ENCODE measurements at places on chromosomes 2 and 18.

- H3K27ac ChIP-seq, result no peak overlapping the region
- no peak for DNase-seq
- H3K4me1 ChIP-seq, result no peaks in the 10 kb centered on the region
- H3K4me3 ChIP-seq, result no peak overlapping the region
- H3K27me3 ChIP-seq, result no peaks in the 10 kb centered on the region
- H3K36me3 ChIP-seq, result no peaks in the 10 kb centered on the region
Observed at GRCh38 chr18:27942706-27943105, 234.2 kb downstream of the CDH2 start.

GRCh38 chr2:209368406-209368805 is 55.4 kb upstream of the MAP2 start:
- no peaks in the 10 kb centered on the region for H3K36me3 ChIP-seq
- no peak overlapping the region for H3K4me3 ChIP-seq
- DNase-seq, result no peak
- H3K27ac ChIP-seq, result no peak overlapping the region
- no peaks in the 10 kb centered on the region for H3K27me3 ChIP-seq

GRCh38 chr2:69902213-69902922 is 8.6 kb downstream of the SNRNP27 start:
- no peak overlapping the region for H3K4me3 ChIP-seq
- DNase-seq, result no peak
- H3K27me3 ChIP-seq, result no peaks in the 10 kb centered on the region
- H3K27ac ChIP-seq, result peak overlapping the region; percentile 70

DNA sequence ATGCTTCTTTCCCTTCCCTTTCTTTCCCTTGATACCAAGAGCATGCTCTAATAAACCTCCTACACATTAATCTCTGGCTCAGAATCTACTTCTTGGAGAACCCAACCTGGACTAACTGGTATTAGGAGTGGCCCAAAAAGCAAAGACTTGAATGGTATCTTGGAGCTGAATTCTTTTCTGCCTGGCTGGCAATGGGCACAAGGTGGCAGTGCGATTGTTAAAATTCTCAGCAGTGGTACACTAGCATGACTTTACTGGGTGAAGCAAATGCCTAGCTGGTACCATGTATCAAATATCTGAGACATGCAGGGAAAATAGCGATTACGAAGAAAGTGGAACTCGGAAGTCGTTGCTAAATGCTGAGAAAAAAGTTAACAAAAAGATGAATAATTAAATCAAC is 376.1 kb downstream of the XIRP2 start:
- no peak overlapping the region for H3K27ac ChIP-seq
- no peaks in the 10 kb centered on the region for H3K27me3 ChIP-seq
- no peaks in the 10 kb centered on the region for H3K36me3 ChIP-seq
- no peaks in the 10 kb centered on the region for H3K4me1 ChIP-seq
- DNase-seq, result no peak

GRCh38 chr2:206727287-206727686 is 9.1 kb upstream of the DYTN start:
- no peak for DNase-seq
- H3K36me3 ChIP-seq, result no peaks in the 10 kb centered on the region
- H3K4me3 ChIP-seq, result no peak overlapping the region
- no peaks in the 10 kb centered on the region for H3K4me1 ChIP-seq
- no peaks in the 10 kb centered on the region for H3K27me3 ChIP-seq

- H3K4me3 ChIP-seq, result no peak overlapping the region
- DNase-seq, result no peak
Observed at GRCh38 chr2:12120281-12121150, 374.1 kb downstream of the LPIN1 start.

- H3K4me3 ChIP-seq, result peak overlapping the region; percentile 31
- H3K27ac ChIP-seq, result peak overlapping the region; percentile 100
- H3K36me3 ChIP-seq, result no peaks in the 10 kb centered on the region
- peak; percentile 97 for DNase-seq
- H3K4me1 ChIP-seq, result peaks cover 93% of the 10 kb centered on the region
- H3K27me3 ChIP-seq, result no peaks in the 10 kb centered on the region
Observed at GRCh38 chr2:218286570-218287459, 5.5 kb downstream of the TMBIM1 start.

GRCh38 chr2:15916336-15916735 is 24.0 kb upstream of the MYCN start:
- no peaks in the 10 kb centered on the region for H3K27me3 ChIP-seq
- H3K36me3 ChIP-seq, result no peaks in the 10 kb centered on the region
- no peak overlapping the region for H3K27ac ChIP-seq
- DNase-seq, result no peak
- peaks cover 13% of the 10 kb centered on the region for H3K4me1 ChIP-seq

GRCh38 chr2:219467736-219468075 is 31.0 kb upstream of the GMPPA start:
- no peaks in the 10 kb centered on the region for H3K27me3 ChIP-seq
- H3K27ac ChIP-seq, result no peak overlapping the region
- no peaks in the 10 kb centered on the region for H3K36me3 ChIP-seq
- DNase-seq, result no peak

- H3K4me3 ChIP-seq, result no peak overlapping the region
- H3K27me3 ChIP-seq, result no peaks in the 10 kb centered on the region
- no peak overlapping the region for H3K27ac ChIP-seq
Observed at GRCh38 chr2:214135966-214136365, 274.9 kb upstream of the VWC2L start.

- no peak overlapping the region for H3K27ac ChIP-seq
- no peaks in the 10 kb centered on the region for H3K4me1 ChIP-seq
- H3K4me3 ChIP-seq, result no peak overlapping the region
- H3K27me3 ChIP-seq, result no peaks in the 10 kb centered on the region
- H3K36me3 ChIP-seq, result no peaks in the 10 kb centered on the region
Observed at GRCh38 chr2:106338043-106338442, 130.2 kb downstream of the RGPD3 start.

DNA sequence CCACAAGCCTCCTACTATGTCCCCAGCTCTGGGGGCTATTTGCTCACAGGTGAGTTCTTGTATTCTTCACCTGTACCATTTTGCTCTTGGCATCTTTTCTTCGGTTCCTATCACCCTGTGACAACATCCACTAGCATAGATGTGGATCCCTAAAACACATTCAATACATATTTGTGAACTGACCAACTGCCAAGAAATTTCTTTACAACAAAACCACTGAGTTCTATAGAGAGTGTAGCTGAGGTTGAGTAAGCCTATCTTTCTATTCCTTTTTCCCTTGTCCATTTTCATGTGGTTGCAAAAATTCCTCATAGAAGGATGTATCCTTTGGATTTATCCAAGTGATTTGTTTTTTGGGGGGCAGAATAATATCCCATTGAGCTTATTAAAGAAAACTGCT is 192.7 kb upstream of the ITGA4 start:
- H3K4me1 ChIP-seq, result no peaks in the 10 kb centered on the region
- no peak overlapping the region for H3K4me3 ChIP-seq
- H3K36me3 ChIP-seq, result no peaks in the 10 kb centered on the region
- H3K27me3 ChIP-seq, result no peaks in the 10 kb centered on the region
- no peak for DNase-seq

DNA sequence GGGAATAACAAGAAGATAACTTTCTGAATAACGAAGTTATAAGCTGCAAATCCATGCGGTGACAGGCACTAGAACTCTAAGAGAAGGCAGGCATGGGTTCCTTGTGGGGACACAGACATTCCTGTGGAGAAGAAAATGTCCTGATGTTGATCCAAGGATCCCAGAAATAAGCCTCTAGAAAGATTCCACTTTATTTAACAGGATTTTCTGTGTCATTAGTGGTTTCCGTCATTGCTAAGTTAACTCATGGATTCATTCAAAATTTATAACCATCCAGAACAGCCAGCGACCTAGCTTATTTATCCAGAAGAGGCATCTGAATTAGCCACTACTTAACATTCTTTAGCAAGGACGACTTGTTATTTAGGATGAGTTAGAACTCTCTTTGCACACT is 10.0 kb upstream of the CD302 start:
- H3K27me3 ChIP-seq, result no peaks in the 10 kb centered on the region
- no peak for DNase-seq
- no peaks in the 10 kb centered on the region for H3K36me3 ChIP-seq

DNA sequence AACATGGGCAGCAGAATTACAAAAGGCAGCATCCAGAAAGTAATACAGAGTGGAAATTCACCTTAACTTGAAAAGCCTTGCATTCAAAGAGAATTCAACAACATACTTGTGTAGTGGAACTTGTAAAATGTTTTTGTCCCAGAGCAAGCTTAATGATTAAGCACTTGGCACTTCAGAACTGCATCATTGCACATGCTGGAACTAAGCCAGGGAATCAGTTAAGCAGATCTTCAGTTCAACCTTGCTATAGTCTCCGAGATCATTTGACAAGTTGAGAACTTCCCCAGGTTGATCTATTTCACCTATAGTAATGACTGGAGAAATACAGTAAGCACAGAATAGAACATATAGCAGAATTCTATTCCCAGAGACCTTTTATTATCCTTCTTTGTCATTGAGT is 1337.2 kb upstream of the NXPH2 start:
- H3K27me3 ChIP-seq, result no peaks in the 10 kb centered on the region
- no peaks in the 10 kb centered on the region for H3K36me3 ChIP-seq
- no peaks in the 10 kb centered on the region for H3K4me1 ChIP-seq
- no peak for DNase-seq
- no peak overlapping the region for H3K4me3 ChIP-seq
- no peak overlapping the region for H3K27ac ChIP-seq

- no peaks in the 10 kb centered on the region for H3K36me3 ChIP-seq
- DNase-seq, result no peak
- no peak overlapping the region for H3K27ac ChIP-seq
- no peaks in the 10 kb centered on the region for H3K4me1 ChIP-seq
Observed at GRCh38 chr2:228699400-228699799, 517.9 kb upstream of the SPHKAP start.

GRCh38 chr2:144683107-144683753 is 163.3 kb upstream of the ZEB2 start:
- no peak for DNase-seq
- H3K27me3 ChIP-seq, result no peaks in the 10 kb centered on the region
- H3K4me1 ChIP-seq, result peaks cover 5% of the 10 kb centered on the region
- no peak overlapping the region for H3K27ac ChIP-seq
- no peak overlapping the region for H3K4me3 ChIP-seq

DNA sequence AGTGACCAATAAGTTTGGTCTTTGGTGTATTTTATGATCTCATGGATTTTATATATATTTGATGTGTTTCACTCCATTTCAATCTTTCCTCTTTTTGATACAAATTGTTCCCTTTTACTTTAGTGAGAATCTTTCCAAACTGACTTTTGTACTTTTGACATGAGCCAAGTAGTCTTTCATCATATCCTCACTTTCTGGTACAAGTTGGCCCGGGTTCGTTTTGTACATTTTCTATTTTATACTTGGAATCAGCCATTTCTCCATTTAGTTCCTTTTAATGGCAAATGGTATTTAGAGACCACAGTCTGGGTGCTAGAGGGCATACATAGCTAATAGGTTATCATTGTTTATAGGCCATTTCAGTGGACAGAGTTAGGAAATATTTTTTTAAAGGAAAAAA is 147.9 kb upstream of the MYO3B start:
- no peak overlapping the region for H3K27ac ChIP-seq
- DNase-seq, result no peak
- peaks cover 6% of the 10 kb centered on the region for H3K36me3 ChIP-seq
- no peaks in the 10 kb centered on the region for H3K27me3 ChIP-seq
- H3K4me3 ChIP-seq, result no peak overlapping the region

- H3K4me3 ChIP-seq, result no peak overlapping the region
- DNase-seq, result no peak
- H3K27ac ChIP-seq, result no peak overlapping the region
- H3K27me3 ChIP-seq, result no peaks in the 10 kb centered on the region
- H3K4me1 ChIP-seq, result no peaks in the 10 kb centered on the region
- no peaks in the 10 kb centered on the region for H3K36me3 ChIP-seq
Observed at GRCh38 chr2:19774805-19775176, 127.0 kb downstream of the TTC32 start.

- H3K4me3 ChIP-seq, result no peak overlapping the region
- no peak overlapping the region for H3K27ac ChIP-seq
Observed at GRCh38 chr2:70203086-70203485, 12.3 kb upstream of the C2orf42 start.

GRCh38 chr2:45892425-45892745 is 240.9 kb downstream of the PRKCE start:
- H3K27ac ChIP-seq, result no peak overlapping the region
- H3K4me1 ChIP-seq, result peaks cover 29% of the 10 kb centered on the region
- H3K36me3 ChIP-seq, result no peaks in the 10 kb centered on the region
- DNase-seq, result no peak
- no peaks in the 10 kb centered on the region for H3K27me3 ChIP-seq

- H3K4me3 ChIP-seq, result no peak overlapping the region
- no peaks in the 10 kb centered on the region for H3K27me3 ChIP-seq
- H3K36me3 ChIP-seq, result no peaks in the 10 kb centered on the region
Observed at GRCh38 chr2:140865837-140866236, 1265.0 kb downstream of the LRP1B start.

DNA sequence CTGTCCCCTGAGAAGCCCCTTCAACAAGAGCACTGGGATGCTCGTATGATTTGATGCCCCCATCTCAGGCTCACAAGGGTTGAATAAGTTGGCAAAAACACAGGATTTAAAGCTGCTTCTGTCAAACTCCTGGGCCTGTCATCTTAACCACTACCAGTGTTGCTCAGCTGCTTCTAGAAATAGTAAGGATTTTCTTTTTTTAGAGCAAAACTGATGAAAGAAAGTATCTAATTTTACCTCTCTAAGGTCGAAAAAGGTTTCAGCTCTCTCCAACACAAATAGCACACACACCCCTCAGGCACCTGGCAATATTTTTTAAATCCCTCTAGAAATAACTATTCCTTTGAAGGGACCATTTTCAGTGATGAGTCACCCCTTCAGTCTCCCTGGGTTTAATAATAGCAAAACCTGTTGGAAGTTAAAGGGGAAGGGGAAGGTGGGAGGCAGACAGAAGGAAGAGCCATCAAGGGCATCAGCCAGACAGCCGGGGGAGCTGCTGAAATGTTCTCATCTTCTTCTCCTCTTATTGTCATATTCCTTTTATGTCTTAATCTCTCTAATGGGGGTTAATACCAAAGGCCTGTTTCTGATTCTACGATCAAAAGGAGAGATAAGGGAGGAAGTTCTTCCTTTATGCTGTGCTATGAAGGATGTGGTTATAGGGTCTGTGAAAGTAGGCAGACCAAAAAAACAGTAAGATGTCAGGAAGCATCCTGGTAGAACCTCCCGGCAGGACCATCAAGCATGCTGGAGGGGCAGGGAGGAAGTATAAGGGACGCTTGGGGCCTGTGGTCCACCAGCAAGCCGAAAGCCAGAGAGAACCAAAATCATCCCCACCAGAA is 31.9 kb upstream of the SLC35G4 start:
- H3K4me1 ChIP-seq, result no peaks in the 10 kb centered on the region
- H3K4me3 ChIP-seq, result no peak overlapping the region
- H3K27ac ChIP-seq, result no peak overlapping the region
- H3K36me3 ChIP-seq, result no peaks in the 10 kb centered on the region
- no peaks in the 10 kb centered on the region for H3K27me3 ChIP-seq

GRCh38 chr2:196914867-196915460 is 11.5 kb downstream of the PGAP1 start:
- no peak for DNase-seq
- H3K4me3 ChIP-seq, result no peak overlapping the region
- H3K27me3 ChIP-seq, result no peaks in the 10 kb centered on the region
- H3K36me3 ChIP-seq, result no peaks in the 10 kb centered on the region
